Stimulated activated CD4-positive, alpha-beta T cell treated with anti-CD3 and anti-CD28 coated beads, Interleukin-4, amount 100 ng/mL, for 24 hours (primary cell): ENCODE measurements at places on chromosomes 11 and 22.

DNA sequence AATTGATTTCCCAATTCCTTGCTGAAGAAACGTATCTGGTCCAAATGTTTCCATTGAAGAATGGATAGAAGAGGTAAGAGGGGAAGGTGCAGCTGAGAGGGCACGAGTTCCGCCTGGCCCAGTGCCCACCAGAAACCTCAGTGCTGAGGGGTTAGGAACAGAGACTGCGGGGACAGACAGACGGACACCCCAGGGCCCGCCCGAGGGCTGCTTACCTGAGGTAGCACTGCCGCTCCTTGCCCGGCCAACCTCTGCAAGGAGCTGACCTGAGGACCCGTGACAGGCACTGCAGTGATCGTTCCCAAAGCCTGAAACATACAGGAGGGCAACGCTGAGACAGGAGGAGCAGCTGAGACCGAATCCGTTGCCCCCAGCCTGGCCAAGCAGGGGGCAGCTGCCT is 89.6 kb downstream of the PHF21B start:
- no peak for DNase-seq

- DNase-seq: no peak
These were observed 42.0 kb downstream of the FBLN1 start for GRCh38 chr22:45544588-45545170.

DNA sequence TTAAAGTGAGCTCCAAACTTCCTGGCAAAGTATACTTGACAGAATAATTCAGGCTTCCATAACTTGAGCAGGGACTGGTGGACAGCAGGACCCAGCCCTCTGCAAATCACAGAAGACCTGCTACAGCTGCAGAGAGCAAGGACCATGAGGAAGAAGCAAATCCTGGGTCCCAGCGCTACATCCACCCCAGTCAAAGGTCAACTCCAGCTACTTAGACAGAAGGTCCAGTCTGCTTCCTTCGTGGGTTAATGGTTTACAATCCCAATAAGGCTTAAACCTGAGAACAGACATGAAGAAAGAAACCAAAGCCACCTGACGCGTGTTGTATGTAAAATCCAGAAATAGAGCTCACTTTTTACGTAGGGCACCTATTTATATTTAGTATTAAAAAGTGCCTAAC is 57.7 kb downstream of the SHANK2 start:
- DNase-seq: no peak

GRCh38 chr11:64364435-64364834 is 5.5 kb downstream of the RPS6KA4 start:
- DNase-seq: no peak

DNA sequence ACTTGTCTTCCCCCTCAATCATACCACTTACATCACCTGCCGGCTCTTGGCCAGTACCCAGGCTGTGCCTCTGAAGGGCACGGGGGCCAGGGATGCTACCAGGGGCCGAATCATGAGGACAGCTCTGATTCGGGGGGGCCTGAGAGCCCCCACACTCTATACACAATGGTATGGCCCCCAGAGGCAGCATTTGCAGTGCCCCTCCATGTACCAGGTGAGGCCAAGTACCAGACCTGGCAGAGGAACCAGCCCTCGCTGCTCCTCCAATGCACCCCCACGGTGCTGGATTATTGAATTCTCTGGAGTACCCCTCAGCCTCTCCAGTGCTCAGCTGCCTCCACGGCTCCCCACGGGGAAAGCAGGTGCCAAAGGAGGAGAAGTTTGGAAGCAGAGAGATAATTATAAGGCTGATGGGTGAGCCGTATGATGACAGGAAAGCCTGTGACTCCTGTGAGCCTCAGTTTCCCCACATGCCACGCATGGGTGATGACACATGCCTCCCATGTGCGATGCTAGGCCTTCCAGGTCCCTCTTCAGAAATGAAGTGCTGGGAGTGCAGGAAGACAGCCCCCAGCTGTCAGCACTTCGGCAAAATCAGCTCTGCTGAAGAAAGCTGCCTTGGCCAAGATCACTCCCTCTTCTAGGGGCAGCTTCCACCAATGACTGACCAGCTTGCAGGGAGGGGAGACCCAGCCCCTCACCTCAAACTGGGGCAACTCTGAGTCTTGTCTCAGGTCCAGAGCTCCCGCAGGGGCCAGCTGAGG is 69.9 kb downstream of the THAP12 start:
- DNase-seq: no peak

GRCh38 chr11:70555078-70555477 is 156.7 kb downstream of the CTTN start:
- no peak for DNase-seq

GRCh38 chr11:78256962-78257361 is 68.2 kb downstream of the USP35 start:
- DNase-seq: no peak

DNA sequence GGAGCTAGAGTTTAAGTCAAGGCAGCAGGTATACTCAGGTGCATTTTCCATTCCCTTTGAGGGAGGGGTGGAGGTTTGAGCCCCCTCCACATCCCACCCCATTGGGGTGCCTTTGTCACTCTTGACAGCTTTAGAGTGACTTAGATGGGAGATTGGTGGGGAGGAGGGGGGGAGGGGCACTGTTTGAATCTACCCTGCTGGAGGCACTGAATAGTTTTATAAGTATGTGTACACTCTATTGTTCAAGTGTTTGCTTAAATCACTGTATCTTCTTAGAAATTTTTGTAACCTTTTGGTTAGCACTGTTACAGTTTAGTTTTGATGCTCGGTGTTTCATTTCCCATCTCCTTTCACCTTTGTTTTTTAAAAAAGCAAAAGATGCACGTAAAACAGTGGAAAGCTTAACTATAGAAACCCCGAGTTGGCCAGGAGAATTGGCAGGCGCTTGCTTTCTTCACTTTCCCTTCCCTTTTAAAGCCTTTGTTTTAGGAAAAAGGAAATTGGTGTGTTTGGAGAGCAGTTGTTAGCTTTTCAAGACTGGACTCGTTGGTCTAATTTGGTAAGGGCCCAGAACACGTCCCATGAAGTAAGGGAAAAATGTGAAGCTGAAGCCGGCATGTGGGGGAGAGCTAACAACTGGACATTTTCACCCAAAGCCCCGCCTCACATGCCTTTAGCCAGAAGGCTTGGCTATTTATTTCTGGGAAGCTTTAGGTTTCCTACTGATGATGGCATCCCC is 42.8 kb downstream of the TNRC6B start:
- no peak for DNase-seq

DNA sequence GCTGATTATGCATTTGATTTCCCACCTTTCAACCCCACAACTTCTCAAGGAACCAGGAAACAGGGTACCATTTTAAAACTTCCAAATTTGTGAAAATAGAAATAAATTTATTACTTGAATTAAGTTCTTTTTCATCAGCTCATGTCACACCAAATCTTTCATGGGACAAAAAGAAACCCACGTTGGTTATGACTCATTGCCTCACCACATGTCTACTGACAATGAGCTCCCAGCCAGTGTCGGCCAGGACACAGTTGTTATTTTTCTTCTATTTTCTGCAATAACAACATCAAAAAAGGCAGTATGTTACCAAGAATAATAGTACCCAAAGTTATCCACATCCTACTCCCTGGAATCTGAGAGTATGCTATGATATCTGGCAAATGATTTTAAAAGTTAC is 17.3 kb downstream of the MS4A6A start:
- DNase-seq: no peak

DNA sequence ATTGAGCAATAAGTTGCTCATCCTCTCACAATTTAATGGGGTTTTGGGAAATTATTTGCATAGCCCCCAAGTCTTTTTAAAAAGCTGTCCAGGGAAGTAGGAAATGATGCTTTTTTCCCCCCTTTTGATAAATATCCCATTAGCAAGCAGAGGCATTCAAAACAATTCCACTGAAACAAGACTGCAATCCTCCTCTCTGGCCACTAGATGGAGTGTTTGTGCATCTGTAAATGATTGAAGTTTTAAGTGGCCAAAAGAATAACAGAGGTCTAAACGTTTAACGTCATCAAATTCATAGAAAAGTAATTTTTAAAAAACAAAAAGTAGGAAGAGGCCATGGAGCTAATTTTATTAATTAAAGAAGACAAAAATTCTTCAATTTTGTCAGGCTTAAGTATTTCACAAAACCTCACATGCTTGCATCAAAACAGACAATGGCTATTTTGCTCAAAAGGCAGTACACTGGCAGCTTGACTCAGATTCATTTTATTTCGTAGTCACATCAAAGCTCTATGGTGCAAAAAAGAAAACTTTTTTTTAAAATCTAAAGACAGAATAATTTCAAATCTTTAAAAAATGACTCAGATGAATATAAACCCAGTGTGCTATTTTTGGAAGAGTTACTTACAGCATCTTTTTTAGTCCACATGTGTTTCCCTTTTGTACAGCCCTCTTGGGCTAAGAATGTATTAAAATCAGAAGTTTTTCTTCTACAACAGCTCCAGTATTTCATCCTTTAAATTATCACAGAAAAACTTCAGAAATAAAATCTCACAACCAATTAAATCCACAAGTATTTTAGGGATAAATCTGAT is 17.8 kb downstream of the CHORDC1 start:
- no peak for DNase-seq

- DNase-seq: no peak
These were observed 207.2 kb upstream of the CTSC start for GRCh38 chr11:88544656-88545280.

DNA sequence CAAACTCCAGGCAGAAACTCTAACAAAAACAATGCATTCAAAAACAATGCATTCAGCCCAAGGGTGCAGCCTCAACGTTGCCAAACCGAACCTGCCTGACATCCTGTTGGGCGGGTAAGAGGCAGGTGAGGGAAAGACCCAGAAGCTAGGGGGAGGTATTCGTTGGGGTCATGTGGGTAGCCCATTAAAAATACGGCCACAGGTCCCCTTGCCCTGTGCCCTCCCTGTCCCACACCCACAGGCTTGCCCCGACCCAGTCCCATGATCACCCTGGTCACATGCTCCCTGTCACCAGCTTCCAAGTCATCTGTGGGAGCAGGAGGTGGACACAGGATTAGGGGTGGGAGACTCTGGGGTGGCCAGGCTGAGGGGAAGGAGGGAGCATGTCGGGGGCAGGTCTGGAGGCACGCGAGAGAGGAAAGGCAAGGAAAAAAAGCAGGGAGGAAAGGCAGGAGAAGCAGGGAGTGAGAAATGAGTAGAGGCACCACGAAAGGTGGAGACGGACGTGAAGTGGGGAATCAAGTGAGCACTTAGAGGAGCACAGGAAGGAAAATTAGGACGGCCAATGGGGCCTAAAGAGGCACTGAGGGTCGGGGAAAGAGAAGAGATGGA is 683 bp downstream of the PLA2G6 start:
- peak; percentile 20 for DNase-seq

GRCh38 chr11:72661486-72661885 is 12.7 kb downstream of the PDE2A start:
- DNase-seq: no peak

DNA sequence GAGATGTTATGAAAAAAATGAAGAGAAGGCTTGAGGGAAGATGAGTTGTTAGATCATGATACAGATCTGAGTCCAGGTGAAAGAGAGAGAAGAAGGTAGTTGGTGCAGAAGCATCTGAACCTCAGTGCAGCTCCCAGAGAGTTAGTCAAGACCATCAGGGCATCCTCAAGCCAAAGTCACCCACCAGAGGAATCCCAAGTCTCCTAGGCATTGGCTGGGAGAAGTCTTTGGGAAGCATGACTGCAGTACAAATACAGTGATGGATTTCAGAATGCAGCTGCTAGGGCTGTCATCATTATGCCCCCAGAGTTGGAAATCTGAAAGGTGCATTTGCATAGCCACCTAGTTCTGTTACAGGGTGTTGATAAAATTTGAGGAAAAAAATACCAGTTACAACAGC is 59.7 kb upstream of the GALNT18 start:
- DNase-seq: no peak

DNA sequence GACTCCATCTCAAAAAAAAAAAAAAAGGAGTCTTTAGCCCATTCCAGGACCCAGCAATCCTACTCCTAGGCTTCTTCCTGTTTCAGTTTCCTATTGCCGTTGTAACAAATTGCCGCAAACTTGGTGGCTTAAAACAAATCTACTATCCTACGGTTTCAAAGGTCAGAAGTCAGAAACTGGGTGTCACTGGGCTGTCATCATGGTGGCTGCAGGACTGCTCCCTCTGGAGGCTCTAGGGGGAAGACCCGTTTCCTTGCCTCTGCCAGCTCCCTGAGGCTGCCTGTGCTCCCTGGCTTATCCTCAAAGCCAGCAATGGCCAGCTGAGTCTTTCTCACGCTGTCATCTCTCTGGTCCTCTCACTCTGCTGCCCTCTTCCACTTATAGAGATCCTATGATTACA is 8.7 kb upstream of the DAGLA start:
- no peak for DNase-seq

DNA sequence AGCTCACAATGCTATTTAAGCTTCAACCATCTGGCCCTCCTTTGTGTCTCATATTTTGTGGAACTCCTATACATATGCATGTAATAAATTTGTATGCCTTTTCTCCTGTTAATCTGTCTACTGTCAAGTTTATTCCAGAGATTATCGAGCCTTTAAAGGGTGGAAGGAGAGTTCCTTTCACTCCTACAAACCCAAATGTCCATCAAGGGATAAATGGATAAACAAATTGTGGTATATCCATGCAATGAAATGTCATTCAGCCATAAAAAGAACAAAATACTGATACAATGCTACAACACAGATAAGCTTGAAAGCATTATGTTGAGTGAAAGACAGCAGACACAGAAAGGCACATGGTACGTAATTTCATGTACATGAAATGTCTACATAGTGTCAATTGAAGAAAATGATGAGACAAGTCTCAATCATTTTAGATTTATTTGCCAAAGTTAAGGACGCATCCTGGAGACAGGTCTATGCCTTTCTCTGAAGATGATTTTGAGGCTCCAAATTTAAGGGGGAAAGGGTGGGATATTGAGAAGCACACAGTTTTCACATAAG is 17.7 kb upstream of the FEZ1 start:
- DNase-seq: no peak

DNA sequence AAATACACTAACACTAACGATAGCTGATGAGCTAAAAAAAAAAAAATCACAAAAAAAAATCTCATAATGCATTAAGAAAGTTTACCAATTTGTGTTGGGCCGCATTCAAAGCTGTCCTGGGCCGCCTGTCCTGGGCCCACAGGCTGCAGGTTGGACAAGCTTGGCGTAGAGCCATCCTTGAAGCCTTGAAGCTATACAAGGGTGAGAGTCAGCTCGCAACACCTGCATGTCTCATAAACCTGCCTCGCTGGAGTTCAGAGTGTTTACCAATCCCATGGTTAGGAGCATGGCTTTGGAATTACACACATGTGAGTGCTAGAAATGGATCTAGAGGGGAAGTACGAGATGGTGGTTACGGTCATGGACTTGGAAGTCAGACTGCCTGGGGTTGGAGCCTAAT is 453.7 kb downstream of the INSC start:
- no peak for DNase-seq
